ENCODE measurements at places on chromosomes 1 and 21. TPM values are rescaled to one million over a fixed set of nuclear protein-coding genes. Genes with fewer than 3 reads are reported as not detected.

FCAMR gene
- 0.06 TPM for polyA plus RNA-seq

NR0B2 gene
- polyA plus RNA-seq, result not detected

CRP gene
- polyA plus RNA-seq, result not detected

ADAMTSL4 gene
- 108 TPM for polyA plus RNA-seq

FCRL5 gene
- polyA plus RNA-seq, result 0.04 TPM

PERM1 gene
- polyA plus RNA-seq, result 3.4 TPM

RASSF5 gene
- polyA plus RNA-seq, result 22.2 TPM

HAO2 gene
- not detected for polyA plus RNA-seq

CYP4A22 gene
- not detected for polyA plus RNA-seq

AQP10 gene
- polyA plus RNA-seq, result 0.02 TPM

GJA4 gene
- 2.6 TPM for polyA plus RNA-seq

RSPH1 gene
- 0.53 TPM for polyA plus RNA-seq

ZFP69B gene
- 0.49 TPM for polyA plus RNA-seq

ZSWIM5 gene
- polyA plus RNA-seq, result 0.71 TPM

TP73 gene
- polyA plus RNA-seq, result 6.0 TPM

GBP7 gene
- polyA plus RNA-seq, result not detected

PSMB4 gene
- polyA plus RNA-seq, result 223 TPM

L1TD1 gene
- polyA plus RNA-seq, result 0.01 TPM

CFAP107 gene
- polyA plus RNA-seq, result not detected

KCNT2 gene
- polyA plus RNA-seq, result 0.22 TPM

ANKRD35 gene
- polyA plus RNA-seq, result 17.0 TPM

CR1L gene
- not detected for polyA plus RNA-seq

RNU1-3 gene
- not detected for polyA plus RNA-seq

ANKRD34A gene
- 0.27 TPM for polyA plus RNA-seq

KCNQ4 gene
- 1.4 TPM for polyA plus RNA-seq

NCDN gene
- 4.6 TPM for polyA plus RNA-seq

CD1C gene
- polyA plus RNA-seq, result 1.9 TPM

CD160 gene
- polyA plus RNA-seq, result 0.05 TPM

S100A9 gene
- polyA plus RNA-seq, result 60,368 TPM

CIART gene
- polyA plus RNA-seq, result 7.3 TPM

DLGAP3 gene
- 0.10 TPM for polyA plus RNA-seq

OR2T11 gene
- polyA plus RNA-seq, result not detected

RGS7 gene
- polyA plus RNA-seq, result 0.02 TPM

Data from esophagus (tissue), 2 donors.